ENCODE measurements at places on chromosomes 11 and 22.

GRCh38 chr11:61281581-61282250, 13.4 kb downstream of the VWCE start:
- no peak for DNase-seq

GRCh38 chr11:46299451-46299961, 22.0 kb downstream of the CREB3L1 start:
- DNase-seq: no peak

GRCh38 chr11:126423154-126423553, 67.7 kb downstream of the ST3GAL4 start:
- no peak for DNase-seq

DNA sequence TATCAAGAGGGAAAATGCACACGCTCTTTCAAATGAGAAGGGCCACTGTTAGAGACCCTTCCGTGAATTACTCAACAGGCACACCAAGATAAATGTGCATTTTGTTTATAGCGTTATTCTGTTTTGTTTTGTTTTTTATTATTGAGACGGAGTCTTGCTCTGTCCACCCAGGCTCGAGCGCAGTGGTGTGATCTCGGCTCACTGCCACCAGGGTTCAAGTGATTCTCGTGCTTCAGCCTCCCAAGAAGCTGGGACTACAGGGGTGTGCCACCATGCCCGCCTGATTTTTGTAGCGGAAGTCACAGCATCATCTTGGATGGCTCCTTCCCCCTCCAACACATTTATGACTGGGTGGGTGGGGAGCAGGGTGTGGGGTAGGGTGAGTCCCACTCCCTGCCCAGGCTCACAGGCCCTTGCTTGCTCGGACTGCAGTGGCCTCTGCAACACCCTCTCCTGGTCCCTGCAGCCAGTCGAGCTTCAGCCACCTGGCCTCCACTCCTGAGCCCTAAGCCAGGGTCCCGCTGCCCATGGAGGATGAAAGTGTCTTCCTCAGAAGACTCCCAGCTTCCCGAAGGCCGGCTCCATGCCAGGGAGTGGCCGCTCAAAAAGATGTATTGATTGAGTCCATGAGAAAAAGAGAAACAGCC, 68.0 kb downstream of the RTL6 start:
- DNase-seq: no peak

DNA sequence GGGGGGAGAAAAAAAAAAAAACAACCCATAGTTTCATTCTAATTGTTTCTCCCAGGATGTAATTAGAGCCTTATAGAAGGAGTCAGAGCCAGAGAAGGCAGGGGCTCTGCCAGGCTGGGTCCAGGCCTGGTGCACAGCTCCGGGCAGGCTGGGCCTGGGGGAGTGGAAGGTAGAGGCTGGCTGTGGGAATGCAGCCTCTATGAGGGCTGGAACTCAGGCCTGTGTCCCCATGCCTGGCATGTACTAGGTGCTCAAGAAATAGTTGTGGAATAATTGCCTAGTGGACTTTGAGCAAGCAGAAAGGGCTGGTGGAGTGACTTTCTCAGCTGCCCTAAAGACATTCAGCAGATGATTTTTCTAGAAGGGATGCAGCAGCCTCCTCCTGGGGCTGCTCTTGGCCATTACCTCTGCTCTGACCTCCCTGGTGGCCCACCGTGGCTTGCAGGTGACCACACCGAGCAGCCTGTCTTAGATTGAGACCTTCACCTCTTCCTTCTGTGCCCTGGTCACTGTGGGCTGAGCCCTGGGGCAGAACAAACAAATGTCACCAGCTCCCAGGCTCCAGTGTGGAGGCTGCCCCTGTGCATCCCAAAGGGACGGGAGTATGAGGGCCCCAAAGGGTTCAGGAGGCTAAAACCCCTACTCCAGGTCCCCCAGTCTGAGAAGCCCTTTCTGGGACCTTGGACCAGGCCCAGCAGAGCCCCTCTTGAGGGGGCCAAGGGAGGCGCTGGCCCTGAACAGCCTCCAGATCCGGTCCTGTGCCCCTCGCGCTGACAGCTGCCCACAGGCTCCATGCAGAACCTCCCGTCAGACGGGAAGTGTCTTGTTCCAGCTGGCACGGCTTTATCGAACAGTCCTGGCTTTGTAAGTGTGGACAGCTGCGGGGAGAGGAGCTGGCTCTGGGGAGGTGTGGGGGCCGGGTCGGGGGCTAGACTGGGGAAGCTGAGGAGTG, 18.8 kb downstream of the MYEOV start:
- DNase-seq: no peak

DNA sequence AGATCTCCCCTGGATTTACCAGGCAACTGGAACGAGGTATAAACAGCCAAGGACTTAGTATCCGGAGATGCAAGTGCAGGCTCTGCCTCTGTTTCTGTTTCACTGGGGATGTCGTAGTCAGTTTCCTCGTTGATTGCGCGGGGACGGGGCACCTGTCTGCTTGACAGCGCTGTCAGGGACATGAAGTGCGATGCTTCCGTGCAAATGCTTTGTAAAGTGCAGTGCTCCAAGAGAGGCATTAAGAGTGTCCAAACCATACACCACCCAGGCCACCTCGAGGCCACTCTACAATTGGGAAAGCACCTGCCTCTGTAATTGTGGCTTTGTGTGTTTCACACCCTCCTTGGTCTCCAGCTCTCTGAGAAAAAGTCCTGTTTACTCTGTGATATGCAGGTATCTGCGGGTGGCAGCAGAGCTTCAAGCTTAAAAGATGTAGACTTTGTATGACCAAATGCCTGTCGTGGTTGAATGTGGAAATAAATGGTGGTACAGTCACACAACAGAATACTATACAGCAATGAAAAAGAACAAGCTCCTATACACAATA, 18.6 kb upstream of the CD5 start:
- DNase-seq: no peak

DNA sequence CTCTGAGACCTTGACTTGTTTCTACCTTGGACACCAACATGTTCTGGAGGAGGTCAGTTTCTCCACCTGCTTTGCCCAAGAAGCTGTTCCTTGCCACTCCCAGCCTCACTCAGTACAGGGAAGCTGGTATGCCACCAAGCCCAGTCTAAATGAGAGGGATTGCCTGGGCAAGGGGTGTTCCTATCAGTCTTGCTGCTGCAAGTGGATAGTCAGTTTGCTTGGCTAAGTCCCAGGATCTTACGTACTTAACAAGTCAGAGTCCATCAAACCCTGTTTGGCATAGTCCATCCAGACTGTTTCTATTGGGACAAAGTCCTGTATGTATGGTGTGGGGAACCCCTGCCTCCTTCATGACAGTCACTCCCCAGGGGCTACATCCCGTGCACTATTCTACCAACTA, 66.6 kb downstream of the RPL27A start:
- DNase-seq: no peak

DNA sequence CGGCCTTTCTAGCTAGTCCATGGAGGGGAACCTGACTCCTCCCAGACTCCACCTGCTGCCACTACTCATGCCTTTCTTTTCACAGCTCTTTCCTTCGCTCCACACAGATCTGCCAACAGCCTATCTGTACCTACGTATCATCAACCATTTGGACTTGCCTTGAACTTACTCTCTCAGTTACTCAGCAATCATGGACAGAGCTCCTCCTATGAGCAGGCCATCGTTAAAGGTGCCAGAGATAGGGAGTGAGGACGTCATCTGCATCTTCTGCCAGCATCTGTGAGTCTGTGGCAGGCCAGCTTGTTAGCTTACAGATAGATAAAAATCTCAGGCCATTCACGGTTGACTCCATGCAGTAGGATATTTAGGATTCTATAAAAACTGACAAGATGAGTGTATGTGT, 162.9 kb upstream of the ZBED5 start:
- DNase-seq: no peak

- DNase-seq: no peak
These were observed 7.6 kb upstream of the TBC1D22A start for GRCh38 chr22:46754826-46755225.

Data from fibroblast of skin of left biceps (primary cell).